Breast epithelium (tissue), 4 donors: ENCODE measurements at places on chromosomes 16 and 17. TPM values are rescaled to one million over a fixed set of nuclear protein-coding genes. Genes with fewer than 3 reads are reported as not detected.

CCL14 gene
- total RNA-seq, result 54.1 TPM

TELO2 gene
- 27.5 TPM for total RNA-seq

LUC7L3 gene
- 70.7 TPM for total RNA-seq

KRTAP3-2 gene
- total RNA-seq, result not detected

MYO15A gene
- total RNA-seq, result 1.2 TPM

OR1A1 gene
- not detected for total RNA-seq

ARHGDIG gene
- total RNA-seq, result 0.80 TPM

KRTAP4-9 gene
- total RNA-seq, result not detected

DNA sequence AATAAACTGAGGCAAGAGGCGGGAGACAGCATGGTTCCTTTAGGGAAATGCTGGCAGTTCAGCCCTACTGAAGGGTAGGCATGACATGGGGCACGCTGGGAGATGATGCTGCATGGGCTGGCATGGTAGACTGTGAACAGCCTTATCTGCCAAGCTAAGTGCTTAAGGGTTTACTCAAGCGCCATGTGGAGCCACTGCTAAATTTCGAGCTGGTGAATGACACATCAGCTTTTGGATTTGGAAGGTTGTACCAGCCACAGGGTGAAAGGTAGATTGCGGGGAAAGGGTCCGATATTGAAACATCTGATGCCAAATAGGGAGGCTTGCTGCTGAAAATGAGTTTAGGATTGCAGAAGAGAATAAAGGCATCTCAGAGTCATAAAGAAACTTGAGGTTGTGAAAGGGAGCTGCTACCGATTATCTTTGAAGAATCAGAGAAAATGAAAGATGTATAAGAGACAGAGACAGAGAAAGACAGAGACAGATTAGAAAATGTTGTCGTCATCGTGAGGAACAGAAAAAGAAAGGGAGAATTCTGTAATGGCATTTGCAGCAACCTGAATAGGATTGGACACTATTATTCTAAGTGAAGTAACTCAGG, 16.3 kb downstream of the PIK3R5 start:
- H3K36me3 ChIP-seq, result no peaks in the 10 kb centered on the region
- no peak overlapping the region for H3K27ac ChIP-seq
- H3K4me3 ChIP-seq, result no peak overlapping the region
- H3K27me3 ChIP-seq, result no peaks in the 10 kb centered on the region

GRCh38 chr16:80023865-80024264, 423.3 kb upstream of the MAF start:
- no peaks in the 10 kb centered on the region for H3K36me3 ChIP-seq
- H3K4me1 ChIP-seq, result no peaks in the 10 kb centered on the region
- no peak overlapping the region for H3K27ac ChIP-seq
- H3K4me3 ChIP-seq, result no peak overlapping the region

- no peak overlapping the region for H3K27ac ChIP-seq
- DNase-seq, result no peak
- H3K4me1 ChIP-seq, result no peaks in the 10 kb centered on the region
Measured at GRCh38 chr17:40793832-40794231, 5.9 kb downstream of the KRT28 start.

DNA sequence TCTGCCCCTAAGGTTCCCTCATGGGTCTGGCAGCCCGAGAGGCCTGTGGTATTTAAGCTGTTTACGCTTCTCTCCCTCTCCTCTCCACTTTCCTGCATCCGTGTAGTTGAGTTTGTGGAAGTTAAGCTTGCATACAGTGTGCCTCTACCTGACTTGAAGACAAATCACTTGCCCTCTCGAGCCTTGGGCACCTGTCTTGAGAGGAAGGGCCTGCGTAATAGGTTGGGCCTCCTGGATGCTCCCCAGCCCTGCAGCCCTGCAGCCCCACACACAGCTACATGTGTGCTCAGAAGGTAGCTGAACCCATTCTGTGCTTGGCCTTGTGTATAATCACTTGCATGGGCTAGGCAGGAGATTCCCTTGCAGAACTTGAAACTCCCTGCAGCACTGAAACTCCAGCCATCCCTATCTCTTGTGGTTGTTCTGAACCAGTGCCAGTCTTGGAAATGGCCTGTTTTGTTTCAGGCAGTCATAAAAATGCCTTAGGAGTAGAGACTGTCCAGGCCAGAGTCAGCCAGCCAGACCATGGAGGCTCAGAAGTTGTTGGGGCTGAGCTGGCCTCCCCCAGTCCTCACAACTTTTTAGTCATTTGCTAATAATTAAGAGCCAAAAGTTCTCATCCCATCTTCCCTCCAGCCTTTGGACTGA, 134.6 kb downstream of the CLEC16A start:
- peak overlapping the region; percentile 49 for H3K27ac ChIP-seq
- H3K4me1 ChIP-seq, result no peaks in the 10 kb centered on the region
- no peak overlapping the region for H3K4me3 ChIP-seq
- no peaks in the 10 kb centered on the region for H3K27me3 ChIP-seq

- H3K27ac ChIP-seq, result no peak overlapping the region
- H3K36me3 ChIP-seq, result no peaks in the 10 kb centered on the region
- H3K27me3 ChIP-seq, result no peaks in the 10 kb centered on the region
- H3K4me1 ChIP-seq, result no peaks in the 10 kb centered on the region
- H3K4me3 ChIP-seq, result peak overlapping the region; percentile 30
Measured at GRCh38 chr16:58814348-58814801, 80.3 kb upstream of the GOT2 start.

DNA sequence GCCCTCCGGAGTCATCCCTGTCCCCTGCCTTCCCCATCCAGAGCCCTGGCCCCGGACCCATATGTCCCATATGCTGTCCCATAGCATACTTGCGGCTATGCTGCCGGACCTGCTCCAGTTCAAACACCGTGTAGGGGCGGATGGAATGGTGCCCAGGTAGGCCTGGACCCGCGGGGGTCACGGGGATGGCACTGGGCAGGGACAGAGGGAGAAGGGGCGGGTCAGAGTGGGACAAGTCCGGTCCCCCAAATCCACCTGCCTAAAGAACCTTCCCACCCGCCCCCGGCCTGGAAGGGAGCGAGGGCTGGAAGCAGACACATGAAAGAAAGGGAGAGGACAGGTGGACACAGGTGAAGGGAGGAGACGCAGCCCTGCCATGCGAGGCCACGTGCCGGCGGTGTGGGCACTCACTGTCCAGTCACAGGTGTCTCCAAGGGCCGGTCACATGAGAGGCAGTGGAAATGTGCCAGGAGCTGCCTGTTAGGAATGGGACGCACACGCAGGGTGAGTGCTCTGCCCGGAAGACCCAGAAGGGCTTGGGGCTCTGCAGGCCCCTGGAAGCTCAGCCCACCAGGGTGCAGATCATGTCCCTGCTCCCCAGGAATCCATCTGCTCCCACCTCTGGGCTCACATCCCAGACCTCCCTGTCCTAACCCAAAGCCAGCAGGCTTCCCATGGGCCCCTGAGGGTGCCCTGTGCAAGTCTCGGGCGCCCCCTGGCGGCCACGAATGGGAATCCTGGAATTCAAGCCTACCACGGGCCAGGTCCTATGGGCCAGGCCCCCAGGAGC, 14.0 kb downstream of the UBALD2 start:
- no peaks in the 10 kb centered on the region for H3K36me3 ChIP-seq
- H3K4me3 ChIP-seq, result no peak overlapping the region

GRCh38 chr17:4204190-4204589, 59.6 kb downstream of the ANKFY1 start:
- H3K27me3 ChIP-seq, result no peaks in the 10 kb centered on the region
- no peaks in the 10 kb centered on the region for H3K4me1 ChIP-seq
- no peaks in the 10 kb centered on the region for H3K36me3 ChIP-seq
- no peak for DNase-seq
- no peak overlapping the region for H3K4me3 ChIP-seq
- H3K27ac ChIP-seq, result peak overlapping the region; percentile 62

- no peak overlapping the region for H3K4me3 ChIP-seq
- H3K27ac ChIP-seq, result no peak overlapping the region
- DNase-seq, result no peak
Measured at GRCh38 chr17:6102615-6103014, 32.4 kb downstream of the WSCD1 start.

- no peaks in the 10 kb centered on the region for H3K36me3 ChIP-seq
- no peak for DNase-seq
- H3K27me3 ChIP-seq, result no peaks in the 10 kb centered on the region
Measured at GRCh38 chr16:14502932-14503741, 126.9 kb downstream of the PARN start.

DNA sequence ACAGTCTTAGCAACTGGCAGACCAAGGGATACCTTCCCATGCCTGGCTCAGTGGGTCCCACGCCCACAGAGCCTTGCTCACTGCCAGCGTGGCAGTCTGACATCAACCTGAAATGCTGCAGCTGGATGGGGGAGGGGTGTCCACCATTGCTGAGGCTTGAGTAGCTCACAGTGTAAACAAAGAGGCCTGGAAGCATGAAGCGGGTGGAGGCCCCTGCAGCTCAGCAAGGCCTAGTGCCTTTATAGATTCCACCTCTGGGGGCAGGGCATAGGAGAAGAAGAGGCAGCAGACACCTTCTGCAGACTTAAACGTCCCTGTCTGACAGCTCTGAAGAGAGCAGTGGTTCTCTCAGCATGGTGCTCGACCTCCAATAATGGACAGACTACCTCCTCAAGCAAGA, 263.2 kb downstream of the KIF2B start:
- no peaks in the 10 kb centered on the region for H3K27me3 ChIP-seq
- no peak overlapping the region for H3K27ac ChIP-seq
- no peaks in the 10 kb centered on the region for H3K36me3 ChIP-seq
- no peaks in the 10 kb centered on the region for H3K4me1 ChIP-seq
- no peak overlapping the region for H3K4me3 ChIP-seq

DNA sequence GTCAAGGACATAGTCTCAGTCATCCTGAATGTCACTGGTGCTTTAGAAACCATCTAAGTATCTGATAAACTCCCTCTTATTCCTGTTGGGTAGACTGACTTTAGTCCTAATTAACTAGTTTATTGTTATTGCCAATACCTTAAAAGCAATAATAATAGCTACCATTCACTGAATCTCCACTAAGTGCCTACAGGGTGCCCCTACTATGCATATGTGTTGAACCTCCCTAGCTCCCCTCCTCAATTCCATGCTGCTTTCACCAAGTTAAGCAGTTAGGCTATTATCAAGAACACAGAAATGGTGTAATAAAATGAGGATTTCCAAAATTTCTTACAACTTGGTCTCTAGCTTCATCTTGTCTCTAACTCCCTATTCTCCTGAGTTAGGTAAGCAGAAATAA, 87.5 kb upstream of the MTMR4 start:
- no peak overlapping the region for H3K4me3 ChIP-seq
- no peak overlapping the region for H3K27ac ChIP-seq
- no peaks in the 10 kb centered on the region for H3K27me3 ChIP-seq
- H3K36me3 ChIP-seq, result no peaks in the 10 kb centered on the region
- DNase-seq, result no peak

DNA sequence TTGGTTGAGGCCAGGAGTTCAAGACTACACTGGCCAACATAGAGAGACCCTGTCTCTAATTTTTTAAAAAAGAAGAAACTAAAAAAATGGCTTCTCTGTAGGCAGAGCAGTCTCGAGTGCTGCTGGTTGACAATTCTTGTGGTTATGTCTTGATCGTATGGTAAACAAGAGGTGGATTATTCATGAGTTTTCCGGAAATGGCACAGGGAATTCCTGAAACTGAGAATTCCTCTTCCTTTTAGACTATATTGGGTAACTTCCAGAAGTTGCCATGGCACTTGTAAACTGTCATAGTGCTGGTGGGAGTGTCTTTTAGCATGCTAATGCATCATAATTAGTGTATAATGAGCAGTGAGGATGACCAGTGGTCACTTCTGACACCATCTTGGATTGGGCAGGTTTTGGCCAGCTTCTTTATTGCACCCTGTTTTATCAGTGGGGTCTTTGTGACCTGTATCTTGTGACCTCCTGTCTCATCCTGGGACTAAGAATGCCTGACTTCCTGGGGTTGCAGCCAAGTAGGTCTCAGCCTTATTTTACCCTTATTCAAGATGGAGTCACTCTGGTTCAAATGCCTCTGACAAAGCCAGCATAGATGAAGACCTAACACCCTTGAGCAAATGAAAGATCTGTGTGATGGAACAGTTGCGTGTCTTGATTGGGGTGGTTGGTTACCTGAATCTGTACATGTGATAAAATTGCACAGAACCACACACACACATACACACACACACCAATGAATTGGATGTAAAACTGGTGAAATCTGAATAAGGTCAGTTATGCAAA, 30.2 kb downstream of the BMERB1 start:
- no peaks in the 10 kb centered on the region for H3K4me1 ChIP-seq
- H3K27ac ChIP-seq, result no peak overlapping the region

DNA sequence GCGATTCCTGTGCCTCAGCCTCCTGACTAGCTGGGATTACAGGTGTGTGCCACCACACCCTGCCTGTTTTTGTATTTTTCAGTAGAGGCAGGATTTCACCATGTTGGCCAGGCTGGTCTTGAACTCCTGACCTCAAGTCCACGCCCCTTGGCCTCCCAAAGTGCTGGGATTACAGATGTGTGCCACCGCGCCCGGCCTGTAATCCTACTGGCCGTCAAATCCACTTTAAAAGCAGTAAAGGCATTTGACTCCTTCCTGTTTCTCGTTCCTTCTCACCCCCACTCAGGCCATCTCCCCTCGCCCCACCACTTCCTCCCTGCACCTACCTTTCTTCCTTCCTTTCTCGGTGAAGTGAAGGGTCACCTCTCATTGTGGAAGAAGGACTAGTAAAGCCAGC, 69.4 kb upstream of the CREBBP start:
- H3K27ac ChIP-seq, result peak overlapping the region; percentile 90
- no peak for DNase-seq
- H3K36me3 ChIP-seq, result no peaks in the 10 kb centered on the region

DNA sequence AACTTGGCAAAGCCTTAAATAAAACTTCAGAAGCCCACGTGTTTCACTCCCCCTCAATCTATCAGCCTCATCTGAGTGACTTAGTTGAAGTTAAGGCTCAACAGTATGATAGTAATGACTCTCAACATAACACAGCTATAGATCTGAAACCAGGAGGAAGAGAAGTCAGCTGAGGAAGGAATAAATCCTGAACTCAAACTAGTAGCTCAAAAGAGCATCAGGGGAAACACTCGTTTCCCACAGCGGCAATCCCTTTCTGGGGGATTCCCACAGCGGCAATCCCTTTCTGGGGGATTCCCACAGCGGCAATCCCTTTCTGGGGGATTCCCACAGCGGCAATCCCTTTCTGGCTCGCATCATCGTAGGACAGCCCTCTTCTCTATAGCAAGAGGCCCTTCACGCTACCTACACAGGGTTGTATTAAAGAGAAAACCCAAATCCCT, 56.8 kb downstream of the ZZEF1 start:
- H3K27me3 ChIP-seq, result no peaks in the 10 kb centered on the region
- no peak overlapping the region for H3K4me3 ChIP-seq
- peaks cover 6% of the 10 kb centered on the region for H3K36me3 ChIP-seq
- no peak for DNase-seq
- H3K27ac ChIP-seq, result no peak overlapping the region

- H3K27me3 ChIP-seq, result no peaks in the 10 kb centered on the region
- no peak overlapping the region for H3K27ac ChIP-seq
- H3K4me1 ChIP-seq, result no peaks in the 10 kb centered on the region
- DNase-seq, result no peak
- no peaks in the 10 kb centered on the region for H3K36me3 ChIP-seq
Measured at GRCh38 chr17:73598212-73598611, 46.0 kb downstream of the SDK2 start.

DNA sequence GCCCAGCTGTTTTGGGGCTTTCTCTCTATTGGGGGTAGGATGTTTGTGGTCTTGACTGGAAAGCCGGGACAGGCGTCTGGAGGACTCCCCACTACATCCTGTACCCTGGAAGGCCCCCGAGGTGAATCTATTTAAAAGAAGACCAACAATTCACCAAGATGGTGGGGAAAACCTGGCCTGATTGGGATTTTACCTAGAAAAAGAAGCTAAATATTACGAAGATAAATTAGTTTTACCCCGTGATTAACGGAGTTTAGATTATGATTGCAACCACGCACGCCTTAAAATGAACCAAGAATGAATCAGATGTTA, 779 bp upstream of the CCDC102A start:
- H3K27ac ChIP-seq, result peak overlapping the region; percentile 93
- H3K36me3 ChIP-seq, result no peaks in the 10 kb centered on the region
- no peak for DNase-seq
- H3K27me3 ChIP-seq, result no peaks in the 10 kb centered on the region
